Hepatocyte (in vitro differentiated cells): ENCODE measurements at places on chromosomes 11 and 22. TPM values are rescaled to one million over a fixed set of nuclear protein-coding genes. Genes with fewer than 3 reads are reported as not detected.
A peak's percentile ranks its signal among the peaks of the same experiment; 100 is the strongest.

DNA sequence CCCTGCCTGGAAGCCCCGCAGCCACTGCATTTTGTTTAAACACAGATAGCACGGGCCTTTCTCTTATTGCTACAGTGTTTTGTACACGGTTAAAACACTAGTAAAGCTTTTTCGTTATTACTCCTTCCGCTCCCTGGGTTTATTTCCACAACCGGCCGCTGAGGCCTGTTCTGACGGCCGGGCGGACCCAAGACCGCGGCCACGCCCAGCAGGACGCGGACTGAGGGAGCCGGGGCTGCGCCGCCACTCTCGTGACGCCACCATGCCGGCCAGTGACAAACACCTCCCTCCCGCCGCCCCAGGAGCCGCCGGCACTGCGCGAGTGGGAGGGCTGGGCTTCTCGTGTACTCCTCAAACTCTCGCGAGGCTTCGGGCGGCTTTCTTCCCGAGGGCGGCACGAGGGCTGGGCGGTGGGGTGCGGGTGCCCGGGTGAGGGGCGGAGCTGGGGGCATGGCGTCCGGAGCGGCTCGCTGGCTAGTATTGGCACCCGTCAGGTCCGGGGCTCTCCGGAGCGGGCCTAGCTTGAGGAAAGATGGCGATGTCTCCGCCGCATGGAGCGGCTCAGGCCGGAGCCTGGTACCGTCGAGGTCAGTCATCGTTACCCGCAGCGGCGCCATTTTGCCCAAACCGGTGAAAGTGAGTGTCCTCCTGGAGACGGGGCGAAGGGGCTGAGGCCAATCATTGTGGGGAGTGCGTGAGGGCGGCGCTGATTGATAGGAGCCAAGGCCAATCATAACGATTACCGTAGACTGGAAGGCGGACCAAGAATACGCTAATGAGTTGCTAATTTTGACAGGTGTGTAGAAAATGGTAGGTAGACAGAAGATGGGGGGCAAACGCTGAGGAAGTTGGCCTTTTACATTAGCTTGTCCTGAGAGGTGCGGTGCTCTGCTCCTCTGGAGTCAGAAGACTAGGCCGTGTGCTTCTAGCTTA lies at the start of gene SMDT1:
TSS of gene SMDT1 (plus strand) at position 382 of the 933 bp plus-strand sequence. CDS start at position 451, 69 bp downstream.
- peak within 1 kb of the TSS; percentile 98 for H3K27ac ChIP-seq
- H3K27me3 ChIP-seq = no peaks in the 10 kb centered on the region
- peaks cover 15% of the 10 kb centered on the region for H3K4me1 ChIP-seq
- DNase-seq = peak; percentile 100
- no peaks in the 10 kb centered on the region for H3K36me3 ChIP-seq
- H3K4me3 ChIP-seq = peak within 1 kb of the TSS; percentile 70

DNA sequence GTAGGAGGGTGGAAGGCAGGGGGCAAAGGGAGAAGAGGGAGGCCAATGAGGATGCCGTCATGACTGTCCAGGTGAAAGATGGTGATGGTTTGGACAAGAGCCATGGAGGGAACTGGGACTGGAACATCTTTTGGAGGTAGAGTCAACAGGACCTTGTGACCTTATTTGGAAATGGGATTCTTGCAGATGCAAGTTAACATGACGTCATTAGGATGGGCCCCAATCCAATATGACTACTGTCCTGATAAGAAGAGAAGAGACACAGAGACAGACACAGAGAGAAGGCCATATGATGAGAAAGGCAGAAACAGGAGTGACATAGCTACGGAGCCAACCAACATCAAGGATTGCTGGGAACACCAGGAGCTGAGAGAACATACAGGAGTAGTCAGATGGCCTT lies 31.0 kb upstream of the ISX start:
- H3K4me3 ChIP-seq = no peak overlapping the region
- H3K4me1 ChIP-seq = no peaks in the 10 kb centered on the region
- H3K27me3 ChIP-seq = peaks cover under 1% of the 10 kb centered on the region
- no peaks in the 10 kb centered on the region for H3K36me3 ChIP-seq

Gene FGF19
- 0.16 and 1.0 TPM in 2 replicates for total RNA-seq

Gene CNGA4
- 0.17 and 0.52 TPM in 2 replicates for total RNA-seq

GRCh38 chr11:121321614-121322243 lies 29.2 kb downstream of the SC5D start:
- peak; percentile 57 for DNase-seq
- H3K4me1 ChIP-seq = peaks cover 4% of the 10 kb centered on the region
- no peak overlapping the region for H3K27ac ChIP-seq
- no peak overlapping the region for H3K4me3 ChIP-seq

Gene CABP4
- not detected in 2 replicates for total RNA-seq

Gene CD44
- total RNA-seq = 17.5 and 23.4 TPM in 2 replicates

DNA sequence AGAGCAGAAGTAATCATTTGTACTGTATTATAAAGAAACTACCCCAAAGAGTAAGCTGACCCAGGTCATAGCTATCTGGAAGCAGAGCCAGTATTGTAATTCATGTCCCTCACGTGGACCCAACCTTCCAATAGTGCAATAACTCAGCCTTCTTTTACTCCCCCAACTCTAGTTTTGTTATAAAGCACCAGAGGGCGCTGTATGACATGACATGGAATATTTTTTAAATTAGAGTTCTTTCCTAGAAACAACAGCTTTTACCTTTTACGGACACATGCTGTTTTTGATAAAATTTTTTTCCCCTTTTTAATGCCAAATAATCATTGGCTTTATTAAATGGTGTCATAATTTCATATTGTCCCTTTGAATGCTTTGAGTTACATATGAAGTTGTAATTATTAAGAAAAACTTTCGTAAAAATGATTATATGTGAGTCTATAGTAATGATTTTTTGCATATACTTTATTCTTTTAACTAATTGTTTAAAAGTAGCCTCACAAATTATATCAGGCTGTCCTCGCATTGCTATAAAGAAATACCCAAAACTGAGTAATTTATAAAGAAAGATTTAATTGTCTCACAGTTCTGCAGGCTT lies 76.9 kb downstream of the DKK3 start:
- no peak overlapping the region for H3K4me3 ChIP-seq
- no peak overlapping the region for H3K27ac ChIP-seq
- peak; percentile 75 for DNase-seq
- no peaks in the 10 kb centered on the region for H3K4me1 ChIP-seq
- no peaks in the 10 kb centered on the region for H3K36me3 ChIP-seq

- no peak overlapping the region for H3K27ac ChIP-seq
- no peaks in the 10 kb centered on the region for H3K4me1 ChIP-seq
- no peaks in the 10 kb centered on the region for H3K36me3 ChIP-seq
- no peak overlapping the region for H3K4me3 ChIP-seq
- DNase-seq = no peak
Measured at GRCh38 chr11:14331476-14332136, 27.4 kb downstream of the RRAS2 start.

Gene OR6M1
- not detected in 2 replicates for total RNA-seq

Gene SIRT3
- 11.2 and 15.5 TPM in 2 replicates for total RNA-seq

GRCh38 chr22:33081686-33082590 lies 23.8 kb upstream of the SYN3 start:
- H3K4me1 ChIP-seq = no peaks in the 10 kb centered on the region
- peaks cover 5% of the 10 kb centered on the region for H3K27me3 ChIP-seq
- peak overlapping the region; percentile 43 for H3K27ac ChIP-seq
- no peak for DNase-seq

Gene SYT12
- total RNA-seq = 0.08 and 0.27 TPM in 2 replicates

DNA sequence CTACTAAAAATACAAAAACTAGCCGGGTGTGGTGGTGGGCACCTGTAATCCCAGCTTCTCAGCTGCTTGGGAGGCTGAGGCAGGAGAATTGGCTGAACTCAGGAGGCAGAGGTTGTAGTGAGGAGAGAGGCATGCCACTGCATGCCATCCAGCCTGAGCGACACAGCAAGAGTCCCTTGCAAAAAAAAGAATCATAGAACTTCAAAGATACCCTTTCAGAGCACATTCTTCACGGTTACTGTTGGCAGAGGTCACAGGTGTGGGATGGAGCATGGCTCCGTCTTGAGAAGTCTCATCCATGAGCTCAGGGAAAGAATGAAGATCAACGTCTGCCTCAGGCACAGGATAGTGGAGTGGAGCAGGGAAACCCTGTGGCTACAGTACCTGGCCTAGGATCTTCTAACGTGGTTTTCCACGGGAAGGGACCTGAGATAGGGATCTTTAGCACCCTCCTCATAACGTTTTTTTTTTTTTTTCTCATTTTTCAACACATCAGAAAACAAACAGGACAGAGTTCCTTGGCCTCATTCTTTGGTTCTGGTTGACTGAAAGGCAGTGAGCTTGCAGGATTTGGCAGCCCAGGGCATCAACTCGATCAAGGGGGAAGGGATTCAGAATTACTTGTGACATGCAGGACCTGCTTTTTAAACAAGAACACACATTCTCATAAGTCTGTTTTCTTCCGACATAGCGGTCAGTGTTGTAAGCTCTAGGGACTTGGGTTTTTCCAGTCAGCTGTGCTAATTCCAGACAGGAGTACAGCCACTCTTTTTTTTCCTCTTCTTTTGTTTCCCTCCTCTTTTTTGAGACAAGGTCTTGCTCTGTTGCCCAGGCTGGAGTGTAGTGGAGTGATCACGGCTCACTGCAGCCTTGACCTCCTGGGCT lies 22.8 kb downstream of the F2 start:
- H3K4me3 ChIP-seq = no peak overlapping the region
- H3K27ac ChIP-seq = no peak overlapping the region
- no peak for DNase-seq
- H3K27me3 ChIP-seq = no peaks in the 10 kb centered on the region
- no peaks in the 10 kb centered on the region for H3K36me3 ChIP-seq

Gene CTTN
- 201 and 207 TPM in 2 replicates for total RNA-seq

- no peak overlapping the region for H3K4me3 ChIP-seq
- no peak overlapping the region for H3K27ac ChIP-seq
- DNase-seq = no peak
- H3K27me3 ChIP-seq = no peaks in the 10 kb centered on the region
- no peaks in the 10 kb centered on the region for H3K36me3 ChIP-seq
- no peaks in the 10 kb centered on the region for H3K4me1 ChIP-seq
Measured at GRCh38 chr11:122664188-122664587, 8.7 kb downstream of the UBASH3B start.

GRCh38 chr11:46733234-46733633 lies 14.2 kb downstream of the F2 start:
- no peaks in the 10 kb centered on the region for H3K4me1 ChIP-seq
- no peak for DNase-seq
- H3K27me3 ChIP-seq = no peaks in the 10 kb centered on the region
- H3K4me3 ChIP-seq = no peak overlapping the region
- H3K36me3 ChIP-seq = no peaks in the 10 kb centered on the region
- H3K27ac ChIP-seq = no peak overlapping the region

DNA sequence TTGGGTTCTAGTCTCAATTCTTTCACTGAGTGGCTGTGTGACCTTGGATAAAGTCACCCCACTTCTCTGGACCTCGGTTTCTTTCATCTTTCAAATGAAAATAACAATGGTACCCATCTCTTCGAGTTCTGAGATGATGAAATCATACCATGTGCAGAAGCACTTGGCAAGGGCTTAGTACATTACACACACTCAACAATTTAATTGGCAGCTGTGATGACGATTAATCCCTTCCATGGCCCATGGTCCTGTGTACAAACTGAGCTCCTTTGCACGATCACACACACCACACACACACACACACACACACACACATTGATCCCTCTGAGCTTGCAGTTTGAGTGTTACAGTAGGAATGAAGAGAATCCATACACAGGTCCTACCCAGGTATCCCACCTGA lies 103.4 kb upstream of the ASPHD2 start:
- H3K4me3 ChIP-seq = no peak overlapping the region
- H3K36me3 ChIP-seq = no peaks in the 10 kb centered on the region
- H3K4me1 ChIP-seq = no peaks in the 10 kb centered on the region
- H3K27me3 ChIP-seq = no peaks in the 10 kb centered on the region

Gene TLCD5
- total RNA-seq = 9.0 and 10.7 TPM in 2 replicates

Gene DERL3
- total RNA-seq = 1.6 and 1.8 TPM in 2 replicates

GRCh38 chr11:13183094-13183825 lies 94.3 kb upstream of the BMAL1 start:
- H3K27me3 ChIP-seq = no peaks in the 10 kb centered on the region
- no peak overlapping the region for H3K27ac ChIP-seq
- H3K36me3 ChIP-seq = no peaks in the 10 kb centered on the region
- H3K4me3 ChIP-seq = no peak overlapping the region

GRCh38 chr11:19939415-19939929 lies 220.8 kb downstream of the DBX1 start:
- no peak overlapping the region for H3K27ac ChIP-seq
- H3K4me1 ChIP-seq = no peaks in the 10 kb centered on the region

Gene OR6T1
- total RNA-seq = not detected in 2 replicates

GRCh38 chr11:116446048-116446941 lies 326.5 kb downstream of the BUD13 start:
- peak overlapping the region; percentile 65 for H3K27ac ChIP-seq
- no peak for DNase-seq
- H3K4me1 ChIP-seq = peaks cover 17% of the 10 kb centered on the region
- no peaks in the 10 kb centered on the region for H3K36me3 ChIP-seq
- no peak overlapping the region for H3K4me3 ChIP-seq
